ENCODE measurements at places on chromosomes 3 and 15. TPM values are rescaled to one million over a fixed set of nuclear protein-coding genes. Genes with fewer than 3 reads are reported as not detected.

Gene NTRK3
- 1.6 TPM for total RNA-seq

Gene CFAP44
- total RNA-seq: 8.8 TPM

Gene TIGIT
- total RNA-seq: 0.40 TPM

Gene WDR72
- 10.7 TPM for total RNA-seq

Gene UBE2Q2
- total RNA-seq: 33.7 TPM

All from mucosa of gallbladder (tissue), 1 donor.